ENCODE measurements at places on chromosomes 16 and 17.

DNA sequence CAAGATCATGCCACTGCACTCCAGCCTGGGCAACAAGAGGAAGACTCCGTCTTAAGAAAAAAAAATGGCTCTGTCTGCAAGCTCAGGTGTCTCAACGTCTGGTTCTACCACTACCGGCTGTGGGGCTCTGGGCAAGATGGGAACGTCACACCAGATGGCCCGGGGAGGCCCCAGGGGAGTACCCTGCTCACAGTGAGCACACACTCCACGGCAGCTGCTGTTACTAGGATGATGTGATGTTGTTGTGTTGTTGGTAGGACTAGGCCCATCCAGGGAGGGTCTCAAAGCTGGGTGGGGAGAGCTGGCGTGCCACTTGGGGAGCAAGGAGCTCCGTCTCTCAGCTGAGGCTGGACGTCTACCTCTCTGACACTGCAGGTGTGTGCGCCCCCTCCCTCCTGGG is 9.4 kb upstream of the NPTX1 start:
- peak; percentile 76 for DNase-seq

GRCh38 chr17:27670791-27671590 is 40.0 kb downstream of the LGALS9 start:
- DNase-seq = no peak

DNA sequence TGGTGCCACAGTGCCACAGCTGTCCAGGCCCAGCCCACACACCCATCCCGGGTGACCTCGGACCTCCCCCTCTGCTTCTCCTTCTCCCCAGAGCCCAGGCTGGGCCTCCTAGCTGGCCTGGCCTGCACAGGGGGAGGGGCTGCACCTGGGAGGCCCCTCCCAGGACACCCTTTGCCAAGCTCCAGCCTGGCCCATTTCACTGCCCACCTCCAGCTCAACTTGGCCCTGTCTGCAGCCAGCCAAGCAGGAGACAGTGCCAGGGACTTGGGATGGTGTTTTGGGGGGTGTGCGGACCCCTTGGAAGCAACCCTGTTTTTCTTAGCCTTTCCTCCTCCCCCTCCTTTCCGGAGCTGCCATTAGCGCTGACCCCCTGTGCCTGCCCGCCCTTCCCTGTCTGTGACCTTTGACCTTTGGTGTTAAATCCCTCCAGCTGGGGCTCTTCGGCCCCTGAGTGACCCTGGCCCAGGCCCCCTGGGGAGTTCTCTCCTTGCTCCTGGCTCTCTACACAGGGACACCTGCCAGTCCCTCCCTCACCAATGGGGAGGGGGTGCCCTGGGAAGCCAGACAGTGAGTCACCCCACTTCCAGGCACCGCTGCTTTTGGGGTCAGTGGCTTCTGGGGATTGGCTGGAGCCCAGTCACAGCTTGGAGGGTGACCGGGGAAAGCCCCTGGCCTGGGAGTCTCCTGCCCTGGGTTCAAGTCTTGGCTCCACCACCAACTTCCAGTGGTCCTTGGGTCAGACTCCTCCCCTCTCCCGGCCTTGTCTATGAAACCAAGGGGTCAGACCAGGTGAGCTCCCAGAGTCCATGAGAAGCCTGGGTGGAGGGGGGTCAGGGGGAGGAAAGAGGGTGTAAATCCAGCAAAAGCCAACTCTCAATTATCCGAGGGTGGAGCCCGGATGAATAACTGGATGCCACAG is 1.9 kb downstream of the GLIS2 start:
- DNase-seq = no peak

- no peak for DNase-seq
These were observed 65.8 kb downstream of the WSCD1 start for GRCh38 chr17:6135996-6136395.

GRCh38 chr16:10541366-10541765 is 39.0 kb downstream of the EMP2 start:
- no peak for DNase-seq

GRCh38 chr17:73769479-73769878 is 125.2 kb upstream of the SDK2 start:
- no peak for DNase-seq
